CD8-positive, alpha-beta memory T cell (primary cell): ENCODE measurements at places on chromosomes 2 and 18. TPM values are rescaled to one million over a fixed set of nuclear protein-coding genes. Genes with fewer than 3 reads are reported as not detected.

GRCh38 chr2:38301969-38302702, 74.9 kb downstream of the ATL2 start:
- DNase-seq: no peak

DNA sequence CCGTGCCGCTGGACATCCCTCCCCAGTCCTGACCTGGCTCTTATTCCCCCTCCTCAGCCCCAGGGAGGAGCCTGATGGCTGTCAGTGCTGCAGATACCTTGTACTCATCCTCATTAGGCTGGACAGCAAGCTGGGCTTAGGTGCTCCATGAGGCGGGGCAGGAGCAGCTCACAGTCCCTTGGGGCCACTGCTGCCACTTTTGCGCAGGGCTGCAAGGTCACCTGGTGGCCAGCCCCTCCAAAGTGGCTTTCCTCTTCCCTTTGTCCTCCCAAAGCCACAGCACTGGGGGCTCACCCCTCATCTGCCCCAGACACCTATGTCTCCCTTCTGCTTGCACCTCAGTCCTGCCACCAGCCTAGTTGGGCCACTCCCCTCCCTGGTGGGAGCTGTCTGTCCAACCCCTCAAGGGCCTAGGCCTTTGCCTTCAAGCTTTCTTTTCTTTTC, 60.8 kb downstream of the FAM168B start:
- no peak for DNase-seq

The REG1B gene
- not detected for total RNA-seq

The SGPP2 gene
- total RNA-seq: 7.6 TPM

DNA sequence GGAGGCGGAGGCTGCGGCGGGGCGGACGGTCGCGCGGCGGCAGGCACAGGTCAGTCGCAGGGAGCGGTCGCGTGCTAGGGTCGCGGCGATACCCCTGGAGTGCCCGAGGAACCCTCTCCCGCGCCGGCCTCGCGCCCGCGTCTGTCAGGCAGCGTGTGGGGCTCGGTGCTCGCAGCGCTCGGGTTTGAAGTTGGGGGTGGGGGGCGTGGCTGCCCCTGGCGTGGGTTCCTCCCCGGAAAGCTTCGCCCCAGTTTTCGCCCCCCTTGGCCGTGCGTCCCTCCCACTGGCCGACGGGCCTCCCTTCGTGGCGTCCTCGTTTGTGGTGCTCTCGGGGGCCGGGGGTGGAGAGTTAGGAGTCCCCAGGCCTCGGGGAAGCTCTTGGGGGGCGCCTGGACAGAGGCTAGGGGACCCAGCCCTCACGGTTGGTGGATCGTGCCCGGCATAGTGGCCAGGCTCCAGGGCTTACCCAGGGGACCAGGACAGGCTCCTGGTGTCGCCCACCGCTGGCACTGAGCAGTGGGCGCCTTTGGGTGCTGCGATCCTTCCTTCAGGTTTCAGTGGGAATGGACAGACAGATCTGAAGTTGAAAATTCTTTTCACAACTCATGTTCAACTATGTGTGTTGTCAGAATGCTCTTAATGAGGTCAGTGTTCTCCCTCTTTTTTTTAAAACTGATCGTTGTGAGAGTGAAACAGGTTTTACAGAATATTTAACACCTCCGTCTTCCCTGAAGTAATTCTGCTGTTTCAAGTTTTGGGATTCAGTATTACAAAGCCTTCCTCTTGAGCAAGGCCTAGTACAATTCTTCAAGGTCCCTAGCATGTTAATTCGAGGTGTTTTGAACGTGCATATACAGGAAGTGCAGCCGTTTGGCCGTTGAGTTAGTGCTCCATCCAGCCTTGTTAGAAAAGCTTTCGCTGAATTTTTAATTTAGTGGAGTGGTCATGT, 604 bp downstream of the RALBP1 start:
- peak; percentile 65 for DNase-seq

GRCh38 chr18:3132700-3133099, 87.1 kb downstream of the MYOM1 start:
- no peak for DNase-seq

DNA sequence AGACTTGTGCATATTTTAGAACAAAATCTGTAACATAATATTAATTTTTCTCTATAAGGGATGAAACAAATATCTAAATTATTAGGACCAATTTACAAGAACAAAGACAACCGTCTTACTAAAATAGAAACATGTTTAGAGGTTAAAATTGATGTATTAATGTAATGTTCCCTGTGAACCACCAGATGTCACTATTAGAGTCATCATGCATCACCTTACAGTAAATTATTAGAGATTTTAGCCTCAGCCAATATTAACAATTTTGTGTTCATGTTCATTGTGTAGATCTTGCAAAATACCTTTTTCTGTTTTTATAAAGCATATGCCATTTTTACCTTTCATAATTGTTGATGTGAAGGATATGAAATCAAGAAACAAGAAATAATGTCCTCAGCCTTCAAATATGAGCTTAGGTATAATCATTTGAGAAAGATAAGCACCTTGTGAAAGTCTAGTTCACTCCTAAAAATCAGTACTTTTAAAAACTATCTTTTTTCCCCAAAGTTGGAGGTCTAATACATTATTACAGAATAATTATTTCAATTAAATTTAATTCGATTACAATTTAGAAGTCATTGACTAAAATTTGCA, 344.3 kb upstream of the KCNH7 start:
- DNase-seq: no peak

DNA sequence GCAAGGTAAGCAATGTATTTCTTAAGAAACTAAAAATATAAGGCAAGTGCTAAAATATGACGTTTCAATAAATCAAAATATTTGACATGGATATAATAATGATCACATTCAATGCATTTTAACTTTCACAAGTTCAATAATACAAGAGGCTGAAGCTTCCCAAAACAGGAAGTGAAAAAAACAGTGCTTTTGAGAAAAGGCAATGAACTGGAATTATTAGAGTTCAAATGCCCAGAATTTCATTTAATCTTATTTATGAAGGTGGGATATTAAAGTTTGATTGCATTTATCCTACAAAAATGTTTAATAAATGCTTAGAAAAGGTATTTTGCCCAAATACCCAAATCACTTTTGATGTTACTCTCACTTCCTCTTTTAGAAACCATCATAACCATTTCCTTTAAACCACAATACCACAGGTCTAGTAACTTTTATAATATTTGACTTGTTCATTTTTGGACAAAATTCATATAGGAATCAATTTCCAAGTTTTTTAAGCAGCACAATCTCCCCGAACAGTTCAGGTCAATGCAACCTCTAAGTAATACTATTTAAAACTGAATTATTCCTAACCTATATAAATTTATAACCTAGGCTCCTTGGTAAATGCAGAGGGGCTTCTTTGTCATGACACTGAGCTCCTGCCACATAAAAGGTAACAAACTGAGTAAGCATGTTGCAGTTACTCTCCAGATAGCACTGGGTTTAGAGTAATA, 2.1 kb downstream of the NCKAP1 start:
- peak; percentile 49 for DNase-seq

- no peak for DNase-seq
Observed at GRCh38 chr2:74333175-74333574, 10.0 kb downstream of the SLC4A5 start.

The TLK1 gene
- 73.2 TPM for total RNA-seq

The PTGR3 gene
- total RNA-seq: 25.8 TPM

The KCTD18 gene
- 15.3 TPM for total RNA-seq

The TOGARAM2 gene
- total RNA-seq: 5.2 TPM

The WNT6 gene
- total RNA-seq: 0.42 TPM

DNA sequence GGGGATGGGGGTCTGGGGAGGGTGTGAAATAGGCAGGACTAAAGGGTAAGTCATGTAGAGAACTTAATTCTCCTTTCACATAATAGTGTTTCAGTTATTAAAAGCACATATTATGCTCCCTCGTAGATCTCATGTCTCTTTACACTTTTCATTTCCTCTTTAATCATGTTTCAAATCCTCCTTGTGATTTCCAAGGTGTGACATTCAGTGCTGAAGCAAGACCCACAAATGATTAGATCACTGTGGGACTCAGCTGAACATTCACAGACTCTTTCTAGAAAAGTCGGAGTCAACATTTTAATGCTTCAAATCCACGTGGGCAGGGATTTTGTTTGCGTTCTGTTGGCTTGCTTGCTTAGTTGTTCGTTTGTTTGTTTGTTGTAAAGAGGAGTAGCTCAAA, 34.7 kb upstream of the CALCRL start:
- no peak for DNase-seq

The RGPD8 gene
- 19.3 TPM for total RNA-seq

DNA sequence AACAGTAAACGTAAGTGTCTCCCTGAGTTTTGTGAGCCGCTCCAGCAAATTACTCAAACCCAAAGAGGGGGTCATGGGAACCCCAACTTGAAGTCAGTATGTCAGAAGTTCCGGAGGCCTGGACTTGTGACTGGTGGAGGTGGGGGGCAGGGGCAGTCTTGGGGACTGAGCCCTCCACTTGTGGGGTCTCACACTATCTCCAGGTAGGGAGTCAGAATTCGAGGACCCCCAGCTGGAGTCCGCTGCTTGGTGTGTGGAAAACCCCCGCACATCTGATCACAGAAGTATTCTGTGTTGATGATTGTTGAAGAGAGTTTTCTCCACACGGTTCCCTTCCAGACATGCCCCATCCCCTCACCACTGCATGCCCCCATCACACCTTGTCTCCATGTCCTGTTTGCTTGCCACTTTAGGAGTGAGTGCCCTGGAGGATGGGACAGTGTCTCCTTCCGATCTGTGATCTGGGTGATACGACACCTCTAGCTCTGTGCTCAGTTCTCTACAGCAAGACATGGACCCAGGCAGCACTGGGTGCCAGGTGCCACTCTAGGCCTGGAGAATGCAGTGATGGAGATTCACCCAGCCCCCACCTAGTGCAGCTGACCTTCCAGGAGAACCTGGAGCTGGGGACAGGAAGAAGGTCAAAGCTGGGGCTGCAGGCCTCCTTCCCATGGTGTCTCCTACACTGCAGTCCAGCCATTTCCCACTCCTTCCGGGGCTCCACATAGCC, 85.6 kb downstream of the TFCP2L1 start:
- no peak for DNase-seq

DNA sequence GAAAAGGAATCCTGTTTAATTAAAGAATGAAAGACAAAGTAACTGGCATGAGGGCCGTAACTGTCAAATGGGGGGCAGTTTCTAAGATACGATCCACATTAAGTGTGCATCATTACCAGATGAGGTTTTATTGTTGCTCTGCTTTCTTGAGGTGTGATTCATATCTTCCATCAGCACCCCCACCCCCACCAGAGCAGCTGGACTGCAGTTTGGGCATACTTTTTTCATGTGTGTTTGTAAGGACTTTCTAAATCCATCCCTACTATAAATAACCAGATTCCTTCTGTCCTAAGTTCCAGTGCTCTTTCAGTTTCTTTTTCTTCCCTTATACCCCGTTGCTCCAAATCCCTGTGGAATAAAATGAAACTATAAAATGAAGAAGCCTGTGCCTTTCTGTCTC, 142.1 kb downstream of the CDCA7 start:
- DNase-seq: no peak

The CRACDL gene
- 0.27 TPM for total RNA-seq

The SFT2D3 gene
- 4.6 TPM for total RNA-seq

DNA sequence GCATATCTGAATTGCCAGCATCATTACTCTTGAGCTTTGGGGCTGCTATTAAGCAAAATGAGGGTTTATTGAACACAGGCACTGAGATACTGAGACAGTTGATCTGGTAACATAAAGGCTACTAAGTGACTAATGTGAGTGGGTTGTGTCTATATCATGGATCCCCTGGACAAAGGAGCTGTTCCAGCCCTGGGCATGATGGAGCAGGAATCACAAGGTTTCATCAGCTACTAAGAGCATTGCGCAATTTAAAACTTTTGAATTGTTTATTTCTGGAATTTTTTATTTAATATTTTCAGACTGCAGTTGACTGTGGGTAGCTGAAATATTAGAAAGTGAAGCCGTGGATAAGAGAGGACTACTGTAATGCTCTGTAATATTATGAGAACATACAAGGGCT, 73.5 kb downstream of the MGAT5 start:
- DNase-seq: no peak

DNA sequence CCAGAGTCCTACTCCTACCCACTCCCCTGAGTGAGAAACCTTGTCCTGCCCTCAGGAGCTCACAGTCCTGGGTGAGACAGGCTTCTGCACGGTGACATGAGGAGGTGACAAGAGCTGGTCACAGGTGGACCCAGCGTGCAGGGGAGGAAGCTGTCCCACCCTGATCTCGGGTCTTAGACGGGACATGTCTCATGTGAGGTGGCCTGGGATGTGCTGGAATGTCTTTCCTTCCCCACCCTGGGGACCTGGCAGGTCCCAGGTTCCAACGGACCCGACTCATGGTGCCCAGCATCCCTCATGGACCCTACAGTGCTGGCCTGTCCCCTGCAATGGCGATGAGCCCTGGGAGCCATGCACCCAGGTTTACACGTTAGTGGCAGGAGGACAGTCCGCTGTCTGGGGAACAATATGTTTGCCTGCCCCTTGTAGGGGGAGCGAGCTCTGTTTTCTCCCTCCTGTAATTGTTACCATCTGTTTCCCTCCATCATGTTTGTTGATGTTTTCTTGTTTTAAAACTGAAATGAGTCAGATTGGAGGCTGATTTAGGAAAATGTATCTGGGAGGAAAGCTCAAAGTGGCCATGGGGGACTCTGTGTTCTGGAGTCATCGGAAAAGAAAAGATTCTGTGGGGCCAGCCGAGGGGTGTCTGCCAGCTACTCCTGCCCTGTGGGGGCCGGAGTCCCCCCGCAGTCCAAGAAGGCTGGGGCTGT, 238.1 kb downstream of the KLHL29 start:
- DNase-seq: no peak

The GCG gene
- not detected for total RNA-seq

GRCh38 chr2:54666634-54667265, 56.7 kb upstream of the EML6 start:
- DNase-seq: no peak

- no peak for DNase-seq
Observed at GRCh38 chr18:79620576-79621165, 58.9 kb upstream of the CTDP1 start.

DNA sequence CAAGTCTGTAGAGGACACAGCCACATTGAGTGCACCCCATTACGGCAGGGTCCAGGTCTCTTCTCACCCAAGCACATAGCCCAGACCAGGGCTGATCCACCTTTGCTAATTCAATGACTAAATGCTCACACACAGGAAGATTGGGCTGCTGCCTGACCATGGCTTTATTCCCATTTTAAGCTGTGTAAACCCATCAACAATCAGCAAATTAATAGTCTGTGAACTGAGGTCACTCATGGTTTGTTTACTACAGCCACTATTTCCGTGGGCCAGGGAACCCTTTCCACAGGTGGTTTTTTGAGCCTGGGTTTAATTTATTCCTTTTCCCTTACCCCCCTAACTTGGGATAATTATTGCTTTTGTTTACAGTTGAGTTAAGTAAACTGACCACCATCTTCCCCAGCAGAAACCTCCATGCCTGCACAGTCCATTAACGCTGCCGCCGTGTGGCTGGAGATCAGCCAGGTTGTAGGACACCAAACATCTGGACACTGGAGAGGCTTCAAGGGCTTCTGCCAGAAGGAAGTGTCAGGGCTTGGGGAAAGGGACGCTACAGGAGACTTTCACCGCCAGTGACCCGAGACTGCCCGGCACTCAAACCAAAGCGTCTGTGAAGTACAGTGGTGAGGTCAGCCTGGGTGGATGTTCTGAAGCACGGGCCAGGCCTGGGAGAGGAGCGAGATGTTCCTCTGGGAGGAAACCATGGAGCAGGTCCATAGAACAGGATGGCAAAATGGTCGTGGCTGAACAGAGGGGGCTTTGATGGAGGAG, 282.9 kb downstream of the DYSF start:
- DNase-seq: no peak
